IMR-90 (cell line): ENCODE measurements at places on chromosomes 6 and 20. TPM values are rescaled to one million over a fixed set of nuclear protein-coding genes. Genes with fewer than 3 reads are reported as not detected.
A peak's percentile ranks its signal among the peaks of the same experiment; 100 is the strongest.

- no peak overlapping the region for H3K27ac ChIP-seq
- peak; percentile 46 for DNase-seq
- H3K4me3 ChIP-seq = no peak overlapping the region
- H3K27me3 ChIP-seq = no peaks in the 10 kb centered on the region
- H3K4me1 ChIP-seq = peaks cover 5% of the 10 kb centered on the region
Measured at GRCh38 chr6:3194535-3195419, 32.7 kb downstream of the TUBB2B start.

DNA sequence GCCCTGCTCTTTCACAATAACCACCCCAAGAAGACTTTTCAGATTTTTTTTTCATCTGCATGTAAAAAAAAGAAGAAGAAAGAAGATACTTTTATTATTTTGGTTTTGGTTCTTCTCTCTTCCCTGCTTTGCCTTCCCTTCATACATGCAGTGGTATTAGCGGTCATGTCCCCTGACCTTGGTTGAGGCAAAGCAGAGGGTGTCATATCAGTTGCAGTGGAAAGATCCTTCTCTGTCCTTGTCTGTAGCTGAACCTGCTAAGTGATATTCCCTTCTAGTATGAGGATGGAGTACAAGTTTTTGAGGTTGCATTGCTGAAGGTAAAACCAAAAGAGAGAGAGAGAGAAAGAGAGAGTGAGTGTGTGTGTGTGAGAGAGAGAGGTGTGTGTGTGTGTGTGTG lies 345.7 kb downstream of the UTRN start:
- no peak overlapping the region for H3K27ac ChIP-seq
- H3K4me3 ChIP-seq = no peak overlapping the region
- no peaks in the 10 kb centered on the region for H3K27me3 ChIP-seq

The ITPR3 gene
- total RNA-seq = 1.6 and 1.7 TPM in 2 replicates

- H3K36me3 ChIP-seq = no peaks in the 10 kb centered on the region
- DNase-seq = no peak
- H3K27ac ChIP-seq = no peak overlapping the region
- H3K4me1 ChIP-seq = no peaks in the 10 kb centered on the region
Measured at GRCh38 chr20:61841966-61842365, 223.7 kb downstream of the TAF4 start.

The OARD1 gene
- total RNA-seq = 2.3 and 5.6 TPM in 2 replicates

- H3K27ac ChIP-seq = no peak overlapping the region
- H3K4me3 ChIP-seq = no peak overlapping the region
- DNase-seq = no peak
- H3K27me3 ChIP-seq = no peaks in the 10 kb centered on the region
- H3K4me1 ChIP-seq = no peaks in the 10 kb centered on the region
Measured at GRCh38 chr6:83962582-83962981, 71.0 kb upstream of the MRAP2 start.

The OR12D3 gene
- not detected in 2 replicates for total RNA-seq

DNA sequence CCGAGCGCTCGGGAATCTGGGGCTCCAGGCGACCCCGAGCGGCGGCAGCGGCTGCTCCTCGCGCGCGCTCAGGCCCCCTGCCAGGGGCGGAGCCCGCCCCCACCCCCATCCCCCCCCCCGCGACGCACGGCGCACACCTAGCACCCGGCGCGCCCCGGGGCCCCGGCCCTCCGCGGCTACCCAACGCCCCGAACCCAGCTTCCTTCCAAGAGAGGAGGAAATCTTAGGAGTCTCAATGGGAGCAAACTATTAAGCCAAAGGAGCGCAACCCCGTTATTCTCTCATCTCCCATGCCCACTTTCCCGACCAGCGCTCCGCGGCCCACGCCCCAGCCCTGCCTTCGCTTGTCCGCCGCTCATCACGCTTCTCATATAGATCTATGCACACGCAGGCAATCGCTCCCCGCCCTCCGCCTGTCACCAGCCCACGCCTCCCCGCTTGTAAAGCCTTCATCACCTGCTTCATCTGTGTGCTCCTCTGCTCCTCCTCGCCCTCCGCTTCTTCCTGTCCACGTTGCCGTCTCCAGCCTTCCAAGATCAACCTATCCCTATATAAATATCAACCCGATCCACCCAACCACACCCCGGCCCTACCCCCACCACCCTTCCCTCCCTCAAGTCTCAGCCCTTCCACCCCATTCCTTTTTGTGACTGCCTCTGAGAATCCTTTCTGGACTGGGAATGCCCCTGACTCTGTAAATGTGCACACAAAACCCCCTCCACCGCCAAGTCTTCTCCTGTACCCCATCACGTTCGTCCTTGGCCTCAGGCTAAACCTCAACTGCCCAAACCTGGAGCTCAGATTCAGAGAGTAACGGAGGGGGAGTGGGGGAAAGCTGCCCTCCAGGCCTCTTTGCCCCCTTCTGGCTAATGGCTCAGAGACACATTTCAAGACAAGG lies at the start of gene DLK2:
Gene DLK2 (minus strand): TSS at position 18 of the 898 bp plus-strand sequence. CDS start 723 bp downstream, outside the sequence.
- no peak within 1 kb of the TSS; the same call in 1 of the 2 replicates for H3K27ac ChIP-seq
- H3K4me3 ChIP-seq = peak within 1 kb of the TSS; percentile 53
- peaks cover 12% of the 10 kb centered on the region for H3K36me3 ChIP-seq
- H3K4me1 ChIP-seq = peaks cover 2% of the 10 kb centered on the region; the same call in 1 of the 2 replicates
- peaks cover 17% of the 10 kb centered on the region for H3K27me3 ChIP-seq

The SLC2A10 gene
- 14.7 and 15.2 TPM in 2 replicates for total RNA-seq

GRCh38 chr20:33940666-33941065 lies 53.0 kb upstream of the RALY start:
- H3K4me3 ChIP-seq = no peak overlapping the region
- H3K4me1 ChIP-seq = peaks cover 2% of the 10 kb centered on the region; the same call in 1 of the 2 replicates
- no peak overlapping the region for H3K27ac ChIP-seq
- no peak for DNase-seq

GRCh38 chr20:62351469-62352401 lies 15.4 kb downstream of the LAMA5 start:
- no peaks in the 10 kb centered on the region for H3K27me3 ChIP-seq
- H3K4me1 ChIP-seq = peaks cover 16% of the 10 kb centered on the region
- H3K27ac ChIP-seq = no peak overlapping the region

The SLC26A8 gene
- not detected in 2 replicates for total RNA-seq

The SLA2 gene
- not detected in 2 replicates for total RNA-seq

DNA sequence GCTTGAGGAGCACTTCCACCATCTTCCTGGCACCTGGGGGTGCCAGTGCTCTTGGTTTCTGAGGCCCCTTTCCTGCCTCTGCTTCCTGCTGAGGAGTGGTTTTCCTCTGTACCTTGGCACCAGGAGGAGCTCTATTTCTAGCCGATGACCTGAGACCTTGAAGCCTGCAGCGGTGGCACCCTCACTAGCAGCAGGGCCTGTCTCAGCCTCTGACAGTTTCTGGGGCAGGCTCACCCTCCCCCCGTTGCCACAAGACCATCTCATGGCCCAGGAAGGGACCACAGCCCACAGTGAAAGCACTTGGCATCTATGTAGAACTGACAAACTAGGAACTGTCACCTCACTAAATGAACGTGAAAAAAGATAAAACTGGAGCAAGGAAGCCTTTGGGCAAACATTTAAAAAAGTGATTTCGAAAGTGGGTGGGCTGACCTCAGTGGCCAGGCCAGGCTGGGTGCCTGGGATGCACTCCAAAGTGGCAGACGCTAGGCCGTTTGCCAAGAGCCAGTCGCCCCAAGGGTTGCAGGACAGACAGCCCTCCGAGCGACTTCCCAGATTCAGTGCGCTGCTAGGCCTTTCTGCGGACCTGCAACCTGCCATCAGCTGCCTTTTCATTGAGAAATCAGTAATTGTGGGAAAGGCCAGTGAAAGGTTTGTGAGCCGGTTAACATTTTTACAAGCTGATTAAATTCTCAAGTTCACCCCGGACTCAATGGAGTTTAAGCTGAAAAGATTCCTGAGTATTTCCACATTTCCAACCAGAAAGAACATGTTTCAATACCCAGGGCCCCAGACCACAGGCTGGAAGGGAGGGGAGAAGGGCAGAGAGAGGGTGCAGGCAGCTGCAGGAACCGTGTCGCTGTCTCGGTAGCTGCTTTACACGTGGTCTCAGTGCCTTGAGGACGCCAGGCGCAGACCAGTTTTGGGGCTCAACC lies 303.7 kb downstream of the ESR1 start:
- no peak for DNase-seq
- H3K4me1 ChIP-seq = peaks cover 12% of the 10 kb centered on the region
- no peaks in the 10 kb centered on the region for H3K36me3 ChIP-seq
- no peaks in the 10 kb centered on the region for H3K27me3 ChIP-seq

The HLA-DOB gene
- 0.28 and 0.36 TPM in 2 replicates for total RNA-seq

DNA sequence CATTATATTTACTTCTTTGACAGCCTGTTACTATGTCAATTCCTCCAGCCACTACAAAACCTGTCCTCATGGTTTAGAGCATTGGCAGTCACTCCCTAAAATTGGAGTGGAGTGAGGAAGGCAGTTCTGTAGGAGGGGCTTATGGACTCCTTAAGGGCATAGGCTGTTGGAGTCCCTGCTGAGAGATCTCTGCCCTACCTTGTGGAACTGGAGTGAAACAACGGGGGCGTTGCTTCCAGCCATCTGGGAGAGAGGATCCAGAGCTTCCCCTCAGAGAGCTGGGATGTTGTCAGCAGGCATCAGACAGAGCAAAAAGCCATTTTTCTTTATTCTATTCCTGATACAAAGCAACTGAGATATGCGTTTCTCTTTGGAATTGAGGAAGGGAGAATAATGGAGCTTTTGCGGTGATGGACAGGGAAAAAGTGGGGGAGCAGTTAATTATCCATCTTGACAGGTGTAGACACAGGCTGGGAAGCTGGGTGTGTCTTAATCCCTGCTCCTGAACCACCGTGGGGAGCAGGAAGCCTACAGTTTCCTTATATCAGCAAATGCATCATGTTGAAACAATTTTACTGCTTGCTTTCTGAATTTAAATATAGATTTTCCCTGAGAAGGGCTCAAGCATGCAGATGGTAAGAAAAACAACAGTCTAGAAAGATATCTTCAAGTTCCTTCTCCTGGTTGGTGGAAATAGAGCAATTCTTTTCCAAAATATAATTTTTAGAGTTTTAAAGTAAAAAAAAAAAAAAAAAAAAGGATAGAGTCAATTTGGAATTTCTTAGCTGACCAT lies 402.5 kb downstream of the PLCB1 start:
- peaks cover 2% of the 10 kb centered on the region; the same call in 1 of the 2 replicates for H3K4me1 ChIP-seq
- no peaks in the 10 kb centered on the region for H3K27me3 ChIP-seq
- no peak overlapping the region for H3K4me3 ChIP-seq
- peak; percentile 31 for DNase-seq

DNA sequence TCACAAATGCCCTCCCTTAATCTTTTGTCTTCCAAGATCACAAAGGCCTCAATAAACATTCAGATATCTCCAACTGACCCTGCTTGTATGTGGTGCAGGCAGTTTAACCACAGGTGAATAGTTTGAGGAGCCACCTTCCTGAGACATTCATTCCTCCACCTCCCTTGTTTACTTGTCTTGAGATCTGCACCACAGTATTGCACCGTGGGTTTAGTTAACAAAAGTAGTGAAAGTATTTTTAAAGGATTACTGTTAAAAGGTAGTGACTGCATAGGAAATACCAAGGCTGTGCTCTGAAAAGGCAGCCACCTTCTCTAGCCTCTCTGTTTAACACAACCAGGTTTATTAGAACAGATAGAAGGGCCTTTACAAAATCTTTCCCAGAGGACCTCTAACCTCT lies 46.5 kb downstream of the SESN1 start:
- no peak overlapping the region for H3K27ac ChIP-seq
- no peaks in the 10 kb centered on the region for H3K27me3 ChIP-seq
- H3K36me3 ChIP-seq = no peaks in the 10 kb centered on the region

The VAPB gene
- total RNA-seq = 9.1 and 12.8 TPM in 2 replicates

DNA sequence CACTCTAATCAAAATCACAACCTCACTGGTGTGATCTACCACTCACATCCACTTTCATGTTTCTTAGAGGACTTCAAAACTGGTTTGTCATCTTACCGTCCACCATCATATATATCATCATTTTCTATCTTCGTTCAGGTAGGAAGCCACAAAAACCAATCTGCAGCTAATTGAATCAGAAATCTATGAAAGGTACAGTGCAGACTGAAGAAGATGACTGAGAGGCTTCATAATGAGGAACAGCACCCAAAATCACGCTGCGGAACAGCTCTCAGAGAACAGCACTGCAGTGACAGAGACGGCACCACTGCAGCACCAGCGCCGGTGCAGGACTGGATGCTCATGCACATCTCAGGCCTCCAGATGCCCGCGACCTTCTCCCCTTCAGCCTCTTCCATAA lies 13.0 kb downstream of the GMDS start:
- no peaks in the 10 kb centered on the region for H3K27me3 ChIP-seq
- no peaks in the 10 kb centered on the region for H3K36me3 ChIP-seq
- H3K27ac ChIP-seq = 0 out of 2 replicates have a peak overlapping the region, but pooled peaks have one; percentile 16
- DNase-seq = no peak
- H3K4me1 ChIP-seq = peaks cover 13% of the 10 kb centered on the region
- H3K4me3 ChIP-seq = no peak overlapping the region

- H3K4me3 ChIP-seq = no peak overlapping the region
- peaks cover 2% of the 10 kb centered on the region for H3K27me3 ChIP-seq
- no peak for DNase-seq
- H3K27ac ChIP-seq = no peak overlapping the region
Measured at GRCh38 chr20:24937579-24937978, 11.5 kb upstream of the CST7 start.

- H3K27ac ChIP-seq = no peak overlapping the region
- no peak overlapping the region for H3K4me3 ChIP-seq
- no peak for DNase-seq
- 0 out of 2 replicates have a peak, but pooled peaks cover 1% of the 10 kb centered on the region for H3K36me3 ChIP-seq
Measured at GRCh38 chr20:3532089-3532615, 61.3 kb downstream of the ATRN start.

- H3K36me3 ChIP-seq = no peaks in the 10 kb centered on the region
- no peak overlapping the region for H3K4me3 ChIP-seq
- no peak overlapping the region for H3K27ac ChIP-seq
- DNase-seq = no peak
- H3K4me1 ChIP-seq = no peaks in the 10 kb centered on the region
- no peaks in the 10 kb centered on the region for H3K27me3 ChIP-seq
Measured at GRCh38 chr6:35585658-35586057, 73.0 kb upstream of the TULP1 start.

- no peaks in the 10 kb centered on the region for H3K4me1 ChIP-seq
- H3K4me3 ChIP-seq = no peak overlapping the region
- no peak overlapping the region for H3K27ac ChIP-seq
Measured at GRCh38 chr6:168778201-168778600, 337.2 kb downstream of the SMOC2 start.

- H3K27ac ChIP-seq = no peak overlapping the region
- H3K36me3 ChIP-seq = peaks cover 23% of the 10 kb centered on the region
- no peak overlapping the region for H3K4me3 ChIP-seq
- DNase-seq = no peak
- no peaks in the 10 kb centered on the region for H3K27me3 ChIP-seq
Measured at GRCh38 chr20:33648396-33649004, 13.6 kb upstream of the C20orf144 start.

GRCh38 chr6:6234963-6235362 lies 85.5 kb downstream of the F13A1 start:
- no peak overlapping the region for H3K4me3 ChIP-seq
- H3K27ac ChIP-seq = no peak overlapping the region
- H3K27me3 ChIP-seq = no peaks in the 10 kb centered on the region
- no peaks in the 10 kb centered on the region for H3K36me3 ChIP-seq
- no peaks in the 10 kb centered on the region for H3K4me1 ChIP-seq
